Activated CD4-positive, alpha-beta T cell treated with anti-CD3 and anti-CD28 coated beads, Interleukin-2, amount 10 ng/mL, durations not matched to agents 24 days and 14 days (primary cell): ENCODE measurements at places on chromosomes 16 and 17. TPM values are rescaled to one million over a fixed set of nuclear protein-coding genes. Genes with fewer than 3 reads are reported as not detected.

- H3K27me3 ChIP-seq: no peaks in the 10 kb centered on the region
- H3K4me1 ChIP-seq: no peaks in the 10 kb centered on the region
- H3K4me3 ChIP-seq: no peak overlapping the region
- peaks cover 41% of the 10 kb centered on the region for H3K36me3 ChIP-seq
- DNase-seq: no peak
Observed at GRCh38 chr16:3536271-3536731, 35.5 kb downstream of the CLUAP1 start.

HSD17B2 gene
- not detected in 2 replicates for total RNA-seq

ZNF207 gene
- 269 and 272 TPM in 2 replicates for total RNA-seq

DNA sequence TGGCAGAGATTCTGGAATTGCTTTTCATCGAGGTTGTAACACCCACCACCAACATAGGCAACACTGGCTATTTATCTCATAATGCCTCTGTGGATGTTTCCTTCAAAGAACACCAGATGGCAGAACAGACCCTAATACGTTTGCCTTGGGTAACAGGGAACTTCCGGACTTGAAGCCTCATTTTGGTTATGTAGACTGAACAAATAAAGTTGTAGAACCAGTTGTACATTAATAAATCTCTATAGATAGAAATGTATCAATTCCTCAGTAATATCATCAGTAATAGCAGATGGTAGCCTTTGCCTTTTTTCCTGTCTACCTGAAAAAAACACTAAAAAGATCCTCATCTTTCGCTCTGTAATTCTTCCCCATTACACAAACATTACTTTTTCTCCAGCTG is 25.9 kb upstream of the APOH start:
- H3K27ac ChIP-seq: peak overlapping the region; percentile 52
- H3K4me1 ChIP-seq: peaks cover 15% of the 10 kb centered on the region
- DNase-seq: peak; percentile 84
- no peaks in the 10 kb centered on the region for H3K36me3 ChIP-seq
- no peaks in the 10 kb centered on the region for H3K27me3 ChIP-seq

NETO2 gene
- total RNA-seq: 18.9 and 20.8 TPM in 2 replicates

DNA sequence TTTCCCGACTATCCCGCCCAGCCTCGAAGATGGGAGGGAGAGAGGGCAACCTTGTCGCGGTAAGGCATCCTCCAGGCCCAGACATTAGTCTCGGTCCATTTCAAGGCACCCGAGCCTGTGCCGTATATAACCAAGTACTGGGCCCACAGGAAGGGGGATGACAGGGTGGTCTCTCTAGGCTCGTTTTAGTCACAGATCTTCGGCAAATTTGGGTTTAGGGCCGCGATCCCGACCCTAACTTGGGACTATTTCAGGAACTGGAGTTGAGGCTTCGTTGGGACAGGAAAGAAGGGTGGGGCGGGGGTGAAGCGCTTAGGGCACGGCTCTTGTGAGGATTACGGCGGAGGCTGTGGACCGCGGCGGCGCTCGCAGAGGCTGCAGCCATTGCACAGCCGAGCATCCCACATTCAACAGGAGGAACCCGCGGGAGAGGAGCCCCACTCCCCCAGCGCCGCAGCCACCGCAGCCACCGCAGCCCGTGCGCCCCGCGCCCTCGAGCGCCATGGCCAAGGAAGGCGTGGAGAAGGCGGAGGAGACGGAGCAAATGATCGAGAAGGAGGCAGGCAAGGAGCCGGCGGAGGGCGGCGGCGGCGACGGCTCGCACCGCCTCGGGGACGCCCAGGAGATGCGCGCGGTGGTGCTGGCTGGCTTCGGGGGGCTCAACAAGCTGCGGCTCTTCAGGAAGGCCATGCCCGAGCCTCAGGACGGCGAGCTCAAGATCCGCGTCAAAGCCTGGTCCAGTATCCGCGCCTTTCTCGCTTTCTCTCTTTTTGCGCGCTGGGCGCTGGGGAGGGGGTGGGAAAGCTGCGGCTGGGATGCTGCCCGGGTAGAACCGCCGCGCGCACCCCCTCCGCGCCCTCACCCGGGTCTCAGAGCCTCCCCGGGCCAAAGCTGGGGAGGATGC is at the start of gene VAT1L:
Gene VAT1L (plus strand): TSS at position 384 of the 904 bp plus-strand sequence. CDS start 119 bp downstream, at position 503.
- peak within 1 kb of the TSS; percentile 81 for H3K4me3 ChIP-seq
- peak; percentile 64 for DNase-seq
- H3K36me3 ChIP-seq: no peaks in the 10 kb centered on the region

GRCh38 chr16:27620541-27620940 is 70.6 kb downstream of the KATNIP start:
- H3K4me1 ChIP-seq: no peaks in the 10 kb centered on the region
- no peak overlapping the region for H3K4me3 ChIP-seq
- no peaks in the 10 kb centered on the region for H3K27me3 ChIP-seq

GRCh38 chr16:46612121-46612520 is 9.1 kb downstream of the SHCBP1 start:
- no peak for DNase-seq
- no peaks in the 10 kb centered on the region for H3K4me1 ChIP-seq
- no peak overlapping the region for H3K4me3 ChIP-seq
- H3K27me3 ChIP-seq: no peaks in the 10 kb centered on the region
- no peak overlapping the region for H3K27ac ChIP-seq

PHOSPHO1 gene
- total RNA-seq: 0.09 TPM in 1 of 2 replicates, not detected in the other

DNA sequence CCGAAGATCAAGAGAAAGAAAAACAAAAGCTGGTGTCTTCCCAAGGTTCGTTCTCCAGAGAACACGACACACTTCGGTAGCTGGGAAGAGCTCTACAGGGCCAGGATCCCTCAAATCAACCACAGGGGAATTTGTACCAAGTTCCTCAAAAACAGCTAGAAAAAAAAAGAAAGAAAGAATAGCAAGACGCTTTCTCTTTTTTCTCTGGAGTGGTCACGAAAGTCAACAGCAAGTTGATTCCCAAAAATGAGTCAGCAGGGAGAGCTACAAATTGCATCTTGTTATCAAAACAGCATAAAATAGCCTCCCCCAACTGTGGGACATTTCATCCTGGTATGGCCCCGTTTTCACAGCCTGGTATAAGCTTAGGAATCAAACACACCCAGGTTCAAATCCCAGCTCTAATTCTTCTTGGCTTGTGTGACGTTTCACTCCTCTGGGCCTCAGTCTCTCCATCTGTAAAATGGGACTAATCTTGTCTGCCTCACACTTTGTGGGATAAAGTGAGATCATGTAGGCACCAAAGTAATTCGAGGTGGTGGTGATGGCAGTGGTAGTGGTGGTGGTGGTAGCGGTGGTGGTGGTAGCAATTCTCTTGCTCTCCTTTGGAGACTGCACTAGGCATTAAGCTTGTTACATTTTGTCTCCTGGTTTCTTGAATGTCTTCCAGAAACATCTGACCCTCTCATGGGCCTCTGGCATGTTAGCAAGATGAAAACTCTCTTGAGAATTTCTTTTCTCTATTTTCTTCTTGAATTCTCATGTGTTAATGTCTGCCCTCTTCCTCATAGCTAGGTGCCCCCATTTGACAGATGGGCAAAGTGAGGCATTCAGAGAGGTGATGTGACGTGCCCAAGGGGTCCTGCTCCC is 988 bp upstream of the IL21R start:
- H3K27me3 ChIP-seq: no peaks in the 10 kb centered on the region
- H3K4me1 ChIP-seq: peaks cover 37% of the 10 kb centered on the region
- H3K27ac ChIP-seq: peak overlapping the region; percentile 97

DNA sequence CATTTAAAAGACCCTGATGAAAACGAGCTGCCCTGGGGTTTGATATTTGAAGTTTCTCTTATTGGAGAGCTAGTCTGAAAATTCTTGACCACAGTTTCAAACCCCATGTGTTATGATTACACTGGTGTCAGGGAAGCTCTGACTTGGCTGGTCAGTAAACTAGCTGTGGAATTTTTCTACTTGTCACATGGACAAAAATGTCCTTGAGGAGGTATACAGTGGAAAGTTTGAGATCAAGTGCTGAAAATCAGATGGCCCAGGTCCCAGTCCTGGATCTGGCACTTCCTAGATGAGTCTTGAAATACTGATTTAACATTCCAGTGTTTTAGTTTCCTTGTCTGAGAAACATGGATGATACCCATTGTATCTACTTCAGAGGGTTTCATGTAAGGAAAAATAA is 30.7 kb upstream of the SOX9 start:
- no peaks in the 10 kb centered on the region for H3K27me3 ChIP-seq
- no peaks in the 10 kb centered on the region for H3K36me3 ChIP-seq
- no peak overlapping the region for H3K4me3 ChIP-seq
- H3K4me1 ChIP-seq: no peaks in the 10 kb centered on the region
- H3K27ac ChIP-seq: no peak overlapping the region
- no peak for DNase-seq

DNA sequence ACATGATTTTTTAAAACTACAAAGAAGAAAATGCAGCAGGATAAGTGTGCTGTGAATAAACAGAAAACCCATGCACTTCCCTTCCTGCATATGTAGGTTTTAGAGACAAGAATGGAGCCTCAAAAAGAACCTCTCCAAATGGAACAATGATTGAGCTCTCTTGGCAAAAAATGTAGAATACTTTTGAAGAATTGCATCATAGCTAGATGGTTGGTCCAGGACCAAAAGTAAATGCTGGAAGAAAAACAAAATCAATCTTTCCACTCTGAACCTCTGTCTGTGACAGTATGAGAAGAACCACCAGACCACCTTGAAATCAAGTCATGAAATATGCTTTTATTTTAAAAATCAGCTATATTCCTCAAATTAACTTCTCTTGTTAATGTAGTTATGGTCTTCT is 17.5 kb downstream of the HELZ start:
- no peak for DNase-seq
- no peak overlapping the region for H3K27ac ChIP-seq
- no peaks in the 10 kb centered on the region for H3K27me3 ChIP-seq
- H3K4me3 ChIP-seq: no peak overlapping the region
- peaks cover 16% of the 10 kb centered on the region for H3K4me1 ChIP-seq
- H3K36me3 ChIP-seq: peaks cover 48% of the 10 kb centered on the region

- peaks cover 1% of the 10 kb centered on the region for H3K27me3 ChIP-seq
- H3K4me1 ChIP-seq: peaks cover 20% of the 10 kb centered on the region
- DNase-seq: no peak
- no peak overlapping the region for H3K4me3 ChIP-seq
Observed at GRCh38 chr17:50281739-50282401, 7.6 kb downstream of the TMEM92 start.

GPR179 gene
- total RNA-seq: not detected in 2 replicates

DNA sequence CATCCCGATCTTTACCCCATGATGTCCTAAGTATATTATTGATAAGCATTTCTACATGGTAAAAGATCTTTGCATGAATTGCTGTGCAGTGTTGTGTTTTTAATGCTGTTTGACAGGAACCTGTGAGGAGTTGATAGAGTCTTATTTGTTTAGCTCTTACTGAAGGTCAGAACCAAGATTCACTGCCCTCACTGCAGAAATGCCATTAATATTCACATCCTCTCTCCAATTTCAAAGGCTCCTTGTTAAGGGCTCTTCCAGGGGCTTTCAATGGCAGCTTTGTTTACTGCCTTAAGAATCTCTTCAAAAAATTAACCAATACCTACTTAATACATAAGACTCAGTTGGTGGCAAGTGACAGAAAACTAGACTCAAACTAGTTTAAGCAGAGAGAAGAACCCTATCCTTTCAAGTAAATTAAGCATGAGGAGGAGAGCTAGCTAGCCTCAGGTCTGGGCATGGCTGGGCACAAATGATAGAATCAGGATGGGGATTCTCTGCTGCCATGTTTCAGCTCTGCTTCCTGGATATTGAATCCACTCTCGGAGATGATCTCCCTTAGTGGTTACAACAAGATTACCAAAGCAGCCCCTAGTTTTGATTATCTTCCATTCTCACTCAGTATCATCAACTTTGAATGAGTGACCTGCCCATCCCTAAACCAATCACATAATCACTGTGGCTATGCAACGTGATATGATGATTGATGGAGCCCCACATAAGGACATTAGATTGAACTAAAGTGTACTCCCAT is 311.8 kb downstream of the CDH11 start:
- H3K36me3 ChIP-seq: no peaks in the 10 kb centered on the region
- no peak for DNase-seq
- H3K4me3 ChIP-seq: no peak overlapping the region
- H3K27ac ChIP-seq: no peak overlapping the region
- no peaks in the 10 kb centered on the region for H3K4me1 ChIP-seq

ARL17A gene
- total RNA-seq: 21.3 and 23.5 TPM in 2 replicates

PIK3R5 gene
- 32.6 and 36.8 TPM in 2 replicates for total RNA-seq

GRCh38 chr17:50087912-50088405 is 7.2 kb upstream of the PDK2 start:
- no peak for DNase-seq
- H3K36me3 ChIP-seq: no peaks in the 10 kb centered on the region
- no peak overlapping the region for H3K27ac ChIP-seq
- H3K27me3 ChIP-seq: no peaks in the 10 kb centered on the region
- no peak overlapping the region for H3K4me3 ChIP-seq

ACSM3 gene
- total RNA-seq: 2.7 and 3.5 TPM in 2 replicates

COPRS gene
- total RNA-seq: 67.9 and 69.4 TPM in 2 replicates

DNA sequence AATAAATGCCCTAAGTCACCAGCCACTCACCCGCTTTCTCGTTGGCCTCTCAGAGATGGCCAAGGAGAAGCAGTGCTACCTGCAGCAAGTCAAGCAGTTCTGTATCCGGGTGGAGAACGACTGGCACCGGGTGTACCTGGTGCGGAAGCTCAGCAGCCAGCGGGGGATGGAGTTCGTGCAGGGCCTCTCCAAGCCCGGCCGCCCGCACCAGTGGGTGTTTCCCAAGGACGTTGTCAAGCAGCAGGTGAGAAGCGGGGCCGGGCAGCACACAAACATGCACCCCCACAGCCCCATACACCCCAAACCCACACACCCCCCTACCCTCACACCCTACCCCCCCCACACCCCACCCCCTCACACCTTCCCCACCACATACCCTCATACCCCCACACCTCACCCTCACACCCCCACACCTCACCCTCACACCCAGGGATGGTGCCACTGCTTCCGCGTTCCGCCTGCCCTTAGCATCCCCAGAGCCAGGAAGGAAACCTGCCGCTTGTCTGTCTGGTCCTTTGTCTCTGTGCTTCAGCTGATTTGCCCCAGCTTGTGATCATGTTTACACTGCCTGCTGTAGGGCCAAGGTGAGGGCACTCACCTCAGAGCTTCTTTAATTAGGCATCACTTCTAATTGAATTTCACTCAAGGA is 41.9 kb upstream of the ENDOV start:
- H3K4me3 ChIP-seq: no peak overlapping the region
- peaks cover 82% of the 10 kb centered on the region for H3K36me3 ChIP-seq
- H3K4me1 ChIP-seq: no peaks in the 10 kb centered on the region
- no peaks in the 10 kb centered on the region for H3K27me3 ChIP-seq
